ENCODE measurements at places on chromosomes 1 and 21.

- no peak for DNase-seq
Measured at GRCh38 chr1:209587789-209588188, 4.3 kb downstream of the CAMK1G start.

GRCh38 chr21:17542371-17543011 is 29.6 kb downstream of the CXADR start:
- peak; percentile 16 for DNase-seq

DNA sequence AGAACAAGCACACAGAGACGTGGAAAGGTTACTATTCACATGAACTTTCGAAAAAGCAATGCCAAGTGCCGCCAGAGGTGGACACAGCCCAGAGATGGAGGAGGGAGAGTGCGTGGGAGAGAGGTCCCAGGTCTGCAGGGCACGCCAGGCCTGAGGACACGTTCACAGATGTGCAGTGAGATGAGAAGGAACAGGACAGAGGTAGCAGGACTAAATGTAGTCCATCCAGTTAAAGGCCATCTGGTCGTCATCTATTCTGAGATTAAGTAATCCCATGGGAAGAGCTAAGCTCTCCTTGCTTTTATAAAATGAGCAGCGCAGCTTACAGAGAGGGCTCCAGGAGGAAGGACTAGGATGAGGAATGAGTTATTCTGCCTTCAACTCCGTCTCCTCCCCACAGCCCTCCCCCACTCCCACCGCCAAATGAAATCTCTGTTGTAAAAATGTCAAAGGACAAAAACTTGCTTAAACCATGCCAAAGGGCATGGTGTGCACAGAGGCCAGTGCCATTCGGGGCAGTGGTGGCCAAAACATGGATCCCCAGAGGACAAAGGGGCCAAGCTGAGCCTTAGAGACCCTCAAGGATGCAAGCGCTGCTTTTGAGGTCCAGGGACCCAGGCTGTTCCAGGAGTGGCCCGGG is 85.4 kb upstream of the SLC25A33 start:
- DNase-seq, result peak; percentile 19

DNA sequence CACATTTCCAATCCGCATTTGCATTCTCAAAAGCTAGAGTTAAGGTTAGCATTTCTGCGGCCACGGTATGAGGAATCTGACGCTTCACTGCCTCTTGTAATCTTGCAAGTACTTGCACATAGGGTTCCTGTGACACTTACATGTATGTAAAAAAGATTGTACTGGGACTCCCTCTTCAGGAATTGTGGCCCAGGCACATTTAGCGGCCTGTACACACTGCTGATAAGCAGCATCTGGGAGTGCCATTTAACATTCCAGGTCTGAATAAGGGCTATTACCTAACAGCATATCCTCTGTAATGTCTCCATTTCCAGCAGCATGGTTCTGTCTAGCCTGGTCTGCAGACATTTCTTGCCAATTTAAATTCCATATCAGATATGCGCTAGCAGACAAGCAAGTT is 75.7 kb downstream of the AXDND1 start:
- no peak for DNase-seq

GRCh38 chr21:29342363-29342957 is 43.7 kb downstream of the BACH1 start:
- peak; percentile 80 for DNase-seq
